ENCODE measurements at places on chromosomes 1 and 21.

DNA sequence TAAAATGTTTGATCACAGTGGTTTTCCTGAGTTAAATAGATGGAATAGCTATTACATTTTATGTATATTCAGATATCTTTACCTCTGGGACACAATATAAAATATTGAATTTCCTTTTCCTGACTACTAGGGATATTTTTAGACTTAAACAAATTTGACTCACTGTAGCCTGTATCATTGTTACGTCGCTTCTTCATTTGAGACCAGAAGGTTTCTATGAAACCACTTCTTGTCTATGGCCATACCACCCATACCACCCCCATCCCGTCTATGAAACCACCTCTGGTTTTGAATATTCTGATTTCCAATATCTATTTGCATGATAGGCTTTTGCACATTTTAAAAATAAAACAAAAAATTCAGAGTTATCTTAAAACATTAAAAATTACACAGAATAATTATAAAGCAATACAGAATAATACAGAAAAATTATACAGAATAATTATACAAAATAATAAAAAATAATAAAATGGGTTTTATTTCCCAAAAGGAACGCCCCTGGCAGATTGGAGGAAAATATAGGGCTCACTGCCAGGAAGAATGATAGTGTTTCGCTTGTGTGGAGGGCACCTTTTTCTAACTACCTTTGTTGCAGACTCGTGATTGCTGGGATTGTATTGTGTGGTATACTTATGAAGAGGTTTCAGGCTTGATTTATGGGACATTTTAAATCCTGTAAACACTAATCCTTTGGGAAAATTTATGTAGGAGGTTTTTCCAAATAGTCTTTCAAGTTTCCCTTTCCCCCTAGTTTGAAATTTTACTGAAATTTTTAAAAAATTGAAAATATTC is 4.7 kb downstream of the SPEN start:
- DNase-seq = no peak

- no peak for DNase-seq
Measured at GRCh38 chr1:226985239-226985838, 45.2 kb downstream of the COQ8A start.

DNA sequence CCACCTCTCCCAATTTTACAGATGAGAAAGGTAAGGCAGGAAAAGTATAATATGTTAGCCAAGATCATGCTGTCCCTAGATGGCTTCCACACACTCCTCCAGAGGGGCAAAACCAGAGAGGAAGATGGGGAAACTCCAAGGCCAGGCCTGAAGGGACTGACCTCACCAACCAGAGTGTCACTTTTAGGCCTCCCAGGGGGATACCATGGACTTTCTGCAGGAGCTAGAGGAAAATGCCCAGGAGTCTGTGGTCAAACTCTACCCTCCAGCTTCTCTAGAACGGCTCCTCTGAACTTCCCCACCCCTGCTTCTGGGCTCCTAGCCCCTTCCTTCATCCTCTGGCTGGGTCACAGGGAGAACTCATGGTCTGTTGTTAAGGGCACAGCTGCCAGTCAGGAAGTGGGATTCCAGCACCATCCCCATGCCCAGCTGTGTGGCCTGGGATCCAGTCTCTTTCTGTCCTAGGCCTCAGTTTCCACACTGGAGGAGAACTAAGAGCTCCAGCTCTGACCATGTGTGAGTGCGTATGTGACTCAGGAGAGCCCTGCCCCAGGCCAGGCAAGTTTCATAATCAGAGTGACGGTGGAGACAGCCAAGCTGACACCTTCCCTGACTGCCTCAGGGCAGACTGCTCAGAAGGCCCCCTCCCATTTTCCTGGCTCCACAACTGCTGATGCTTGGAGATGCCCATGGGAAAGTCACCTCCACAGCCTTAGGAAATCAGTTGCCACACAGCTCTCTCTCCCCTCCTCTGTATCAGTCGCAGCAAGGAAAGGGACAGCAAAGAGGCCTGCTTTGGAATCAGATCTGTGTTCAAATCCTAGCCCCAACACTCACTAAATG is 1.9 kb downstream of the IGSF8 start:
- no peak for DNase-seq

DNA sequence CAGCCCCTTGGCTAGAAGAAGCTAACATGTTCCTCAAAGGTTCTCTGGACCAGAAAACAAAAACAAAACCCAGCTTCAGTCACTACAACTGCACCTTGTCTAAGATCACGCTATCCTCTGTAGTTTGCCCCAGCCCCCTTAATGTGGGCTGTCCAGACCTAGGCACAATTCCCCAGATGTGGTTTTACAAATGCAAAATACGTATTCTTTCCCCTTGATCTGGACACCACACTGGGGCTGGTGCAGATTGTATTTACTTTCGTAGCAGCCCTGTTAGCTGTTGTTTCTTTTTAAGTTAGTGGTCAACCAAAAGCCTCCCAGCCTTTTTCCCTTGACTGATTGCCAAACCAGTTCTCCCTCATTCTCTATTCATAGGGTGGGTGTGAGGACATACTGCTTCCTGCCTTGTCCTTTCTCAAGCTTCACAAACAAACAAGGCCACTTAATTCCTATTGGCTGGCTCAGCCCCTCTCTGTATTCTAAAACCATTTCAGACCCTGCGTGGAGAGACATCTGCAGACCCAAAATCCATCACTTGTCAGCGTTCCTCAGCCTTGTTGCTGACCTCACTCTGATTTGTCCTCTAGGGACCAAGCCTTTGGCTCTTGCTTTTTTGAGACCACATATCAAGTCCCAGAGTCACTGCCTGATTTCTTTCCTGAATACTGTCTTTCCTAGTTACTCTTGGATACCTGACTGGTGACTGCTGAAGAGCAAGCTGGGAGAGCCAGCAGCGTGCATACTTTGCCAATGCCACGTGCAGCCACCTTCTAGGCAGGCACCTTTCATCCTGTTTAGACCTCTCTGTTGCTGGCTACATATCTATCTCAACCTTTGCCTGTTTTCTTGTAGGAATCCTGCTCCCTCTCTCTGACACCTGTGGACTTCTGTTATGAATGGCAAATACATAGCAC is 96.4 kb upstream of the RAB3GAP2 start:
- DNase-seq = no peak

- DNase-seq = no peak
Measured at GRCh38 chr1:31575369-31576140, 760 bp upstream of the TINAGL1 start.

- DNase-seq = no peak
Measured at GRCh38 chr1:62882201-62883104, 98.5 kb downstream of the ATG4C start.

GRCh38 chr1:78619803-78620579 is at the start of gene IFI44L:
TSS of gene IFI44L (plus strand) at chr1:78620448. CDS start at chr1:78627916, 7,468 bp downstream.
- peak; percentile 63 for DNase-seq

DNA sequence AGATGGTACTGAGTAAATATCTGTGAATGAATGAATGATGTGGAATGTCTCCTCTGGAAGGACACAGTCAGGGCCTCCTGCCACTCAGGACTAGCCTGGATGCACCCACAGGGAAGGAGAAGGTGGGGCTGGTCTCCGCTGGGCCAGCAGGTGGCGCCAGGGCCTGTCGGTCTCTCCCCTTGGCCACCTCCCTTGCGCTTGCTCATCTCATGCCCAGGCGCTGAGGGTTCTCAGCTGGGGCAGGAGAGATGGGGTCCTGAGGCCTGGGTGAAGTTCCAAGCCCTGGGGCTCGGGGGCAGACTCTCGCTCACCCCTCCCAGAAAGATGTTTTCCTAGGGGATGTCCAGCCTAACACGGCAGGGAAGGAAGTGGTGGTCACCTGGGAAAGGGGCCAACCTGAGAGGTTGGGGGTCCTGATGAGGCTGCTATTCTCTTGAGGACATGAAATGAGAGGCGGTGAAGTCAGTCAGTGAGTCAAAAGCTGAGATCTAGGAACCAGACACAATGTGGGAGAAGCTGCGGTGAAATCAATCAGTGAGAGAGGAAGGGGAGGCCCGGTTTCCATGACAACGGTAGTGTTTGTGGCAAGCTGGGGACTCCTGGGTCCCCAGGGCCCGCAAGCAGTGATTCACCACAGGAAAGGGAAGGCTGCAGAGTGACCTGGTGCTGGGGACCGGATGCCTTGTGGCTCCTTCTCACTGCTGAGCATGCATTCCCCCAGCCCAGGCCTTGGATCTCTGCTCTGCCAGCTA is 14.6 kb upstream of the MEX3A start:
- peak; percentile 91 for DNase-seq

DNA sequence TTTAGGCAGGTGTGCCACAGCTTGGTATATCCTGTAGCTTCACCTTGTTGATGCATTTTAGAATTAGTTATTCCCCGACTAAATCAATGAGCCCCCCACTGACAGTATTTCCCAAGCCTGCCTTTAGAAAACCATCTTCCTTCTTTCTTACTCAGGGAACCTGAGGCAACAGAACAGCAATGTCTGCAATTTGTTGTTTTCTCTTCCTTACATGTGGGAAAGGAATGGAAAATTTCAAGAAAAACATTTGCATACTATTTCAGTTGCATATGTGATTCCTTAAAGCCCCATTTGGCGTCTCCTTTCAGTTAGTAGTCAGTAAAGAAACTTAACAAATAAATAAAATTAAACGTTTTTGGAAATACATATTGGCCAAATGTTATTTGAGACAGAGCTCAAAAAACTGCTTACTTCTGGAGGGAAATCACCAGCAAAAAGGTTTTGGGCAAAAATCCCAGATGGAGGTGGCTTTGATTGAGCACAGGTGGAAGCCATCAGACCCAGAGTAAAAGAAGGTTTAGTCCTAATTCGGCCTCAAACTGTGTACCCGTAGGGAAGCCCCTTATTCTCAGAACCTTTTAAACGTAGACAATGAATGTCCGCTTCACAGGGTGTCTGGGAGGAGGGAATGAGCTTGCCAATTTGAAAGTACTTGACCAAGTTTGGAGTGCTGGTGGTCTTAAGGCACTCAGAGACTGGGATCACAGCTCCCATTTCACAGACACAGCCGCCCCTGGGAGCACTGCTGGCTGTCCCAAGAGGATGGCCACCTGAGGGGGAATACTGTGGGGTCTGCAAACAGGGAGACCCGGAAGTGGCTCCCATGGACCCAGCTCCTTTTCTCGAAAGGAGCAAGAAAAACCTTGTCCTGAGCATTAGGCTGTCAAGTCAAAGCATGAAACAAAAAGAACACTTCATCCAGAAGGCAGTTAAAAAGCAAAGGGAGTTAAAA is 9.4 kb downstream of the LHX4 start:
- no peak for DNase-seq
